ENCODE measurements at places on chromosomes 5 and 9.

DNA sequence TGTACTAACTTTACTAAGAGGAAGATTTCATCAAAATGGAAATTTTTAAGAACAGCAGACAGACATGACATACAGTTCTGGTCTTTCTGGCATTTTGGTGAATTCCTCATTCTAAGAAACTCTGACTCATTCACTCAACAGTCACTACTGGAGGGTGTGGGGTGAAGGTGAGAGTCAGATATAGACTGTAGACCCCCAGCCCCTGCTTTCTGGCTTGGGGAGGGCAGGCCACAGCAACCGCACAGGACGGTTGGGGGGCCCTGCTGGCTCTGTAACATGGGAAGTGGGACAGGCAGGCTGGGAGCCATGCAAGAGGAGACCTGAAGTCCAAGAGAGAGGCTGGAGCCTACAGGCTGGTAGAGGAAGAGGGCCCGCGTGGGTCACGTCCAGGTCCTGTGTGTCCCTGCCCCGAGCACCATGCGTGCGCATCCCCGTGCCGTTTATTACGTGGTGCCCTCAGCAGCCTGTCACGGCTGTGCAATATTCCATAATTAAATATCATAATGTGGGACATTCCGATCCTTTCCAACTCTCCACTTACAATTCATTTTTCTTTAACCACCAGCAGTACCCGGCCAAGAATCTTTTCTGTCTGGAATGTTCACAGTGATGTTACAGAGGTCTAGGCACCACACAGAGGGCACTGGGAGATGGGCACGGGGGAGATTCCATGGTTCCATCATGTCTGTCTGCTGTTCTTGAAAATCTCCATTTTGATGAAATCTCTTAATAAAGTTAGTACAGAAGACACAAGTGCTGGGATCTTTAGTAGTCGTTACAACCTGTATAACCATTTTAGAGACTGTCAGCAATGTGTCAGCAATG lies 75.5 kb downstream of the SEMA4D start:
- peak; percentile 28 for DNase-seq

DNA sequence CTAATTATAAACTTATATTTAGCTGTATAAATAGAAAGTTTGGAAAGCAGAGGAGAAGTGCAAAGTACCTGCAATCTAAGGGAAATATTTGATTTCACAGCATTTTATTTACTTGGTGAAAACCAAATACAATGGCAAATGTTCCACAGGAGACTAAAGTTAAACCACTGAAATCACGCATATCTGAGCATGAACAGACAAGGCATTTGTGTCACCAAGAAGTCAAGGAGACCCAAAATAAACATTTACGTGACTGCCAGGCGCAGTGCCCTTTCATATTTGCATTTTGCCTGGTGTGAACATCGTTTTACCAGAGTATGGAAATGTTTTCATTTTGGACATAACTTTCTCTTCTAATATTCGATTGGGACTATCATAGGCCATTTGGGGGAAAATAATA lies 20.6 kb downstream of the UGCG start:
- no peak for DNase-seq

- peak; percentile 13 for DNase-seq
Measured at GRCh38 chr9:112112941-112113681, 62.0 kb downstream of the SUSD1 start.

- DNase-seq = no peak
Measured at GRCh38 chr9:113368982-113369854, 7.6 kb downstream of the HDHD3 start.

GRCh38 chr5:136133922-136134379 lies 1.3 kb downstream of the SMAD5 start:
- DNase-seq = no peak

GRCh38 chr5:141760193-141760592 lies 78.2 kb upstream of the ARAP3 start:
- DNase-seq = no peak

GRCh38 chr9:4489919-4490704 lies at the start of gene SLC1A1:
Gene SLC1A1 (plus strand): TSS chr9:4490468. CDS start chr9:4490680, 212 bp downstream.
- no peak for DNase-seq

DNA sequence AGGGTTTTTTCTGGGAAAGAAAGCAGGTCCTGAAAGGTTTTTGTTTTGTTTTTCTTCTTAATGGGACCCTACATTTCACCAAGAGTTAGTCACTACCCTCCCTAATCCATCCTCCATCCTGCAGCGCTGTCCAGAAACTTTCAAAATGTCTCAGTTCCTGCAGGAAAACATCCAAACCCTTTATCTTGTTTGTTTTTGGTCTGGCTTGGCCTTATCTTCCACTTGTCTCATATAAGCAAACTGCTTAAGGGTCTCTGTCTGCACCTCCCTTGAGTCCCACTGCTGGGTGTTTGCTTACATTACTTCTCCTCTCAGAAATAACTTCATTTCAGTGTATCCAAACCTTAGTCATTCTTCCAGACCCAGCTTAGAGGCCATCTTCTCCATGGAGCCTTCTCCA lies 11.0 kb upstream of the TRAF1 start:
- DNase-seq = no peak

GRCh38 chr9:114450833-114451706 lies 54.2 kb downstream of the WHRN start:
- DNase-seq = no peak

- no peak for DNase-seq
Measured at GRCh38 chr9:133103183-133103986, 17.7 kb downstream of the RALGDS start.

DNA sequence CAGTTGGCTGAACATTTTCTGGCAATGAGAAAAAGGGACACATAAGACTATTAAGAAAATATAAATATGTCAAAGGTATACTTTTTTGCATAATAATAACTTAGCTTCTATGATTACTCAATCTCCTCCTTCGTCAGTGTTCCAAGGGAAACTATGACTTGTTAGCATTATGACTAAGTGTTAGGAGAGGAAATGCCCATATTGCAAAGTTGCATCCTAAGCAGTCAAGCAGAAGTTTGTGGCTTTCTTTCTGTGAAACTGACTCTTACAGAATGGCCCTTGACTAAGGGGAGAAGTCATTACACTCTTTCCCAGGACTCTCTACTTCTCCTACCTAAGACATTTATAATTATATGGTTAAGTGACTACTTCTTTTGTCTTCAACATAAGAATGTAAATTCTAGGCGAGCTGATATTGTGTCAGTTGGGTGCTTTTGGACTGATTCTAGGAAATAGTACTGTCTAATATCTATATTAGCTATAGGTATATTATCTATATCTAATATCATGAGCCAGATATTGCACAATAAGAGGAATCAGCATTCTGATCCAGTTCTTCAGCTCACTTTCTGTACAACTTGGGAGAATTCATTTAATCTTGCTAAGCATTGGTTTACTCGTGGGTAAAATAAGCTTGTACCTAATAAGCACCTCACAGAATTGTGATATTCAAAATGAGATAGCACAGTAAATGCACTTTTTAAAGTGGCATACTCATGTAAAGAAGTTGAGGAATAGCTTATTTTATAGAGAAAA lies 16.4 kb upstream of the SPINK6 start:
- peak; percentile 81 for DNase-seq

DNA sequence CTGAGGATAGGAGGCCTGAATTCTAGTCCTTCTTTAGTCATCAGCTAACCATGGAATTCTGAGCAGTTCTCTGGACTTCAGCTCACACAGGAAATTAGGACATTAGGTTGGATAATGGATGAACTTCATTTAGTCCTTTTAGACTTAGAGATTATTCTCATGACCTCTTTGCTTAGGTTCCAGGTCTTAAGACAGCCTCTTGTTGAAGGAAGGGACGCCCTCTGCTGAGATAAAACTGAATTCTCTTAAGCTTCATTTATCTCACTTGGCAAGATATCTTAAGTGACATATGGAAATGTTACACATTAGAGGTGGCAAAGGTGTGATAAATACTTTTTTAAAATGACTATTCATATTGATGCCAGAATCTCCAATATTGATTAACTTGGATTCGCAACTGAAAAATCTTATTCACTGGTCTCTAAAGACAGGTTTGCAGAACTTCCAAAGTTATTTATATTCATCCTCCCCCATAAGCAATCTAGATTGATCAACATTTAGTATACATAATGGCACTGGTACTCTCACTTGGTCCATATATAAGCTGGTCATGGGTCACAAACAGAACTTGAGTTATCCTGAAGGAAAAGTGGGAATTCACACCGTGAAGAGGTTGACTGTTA lies 16.9 kb upstream of the ZNF366 start:
- peak; percentile 67 for DNase-seq

GRCh38 chr9:114409842-114410241 lies 22.1 kb upstream of the AKNA start:
- no peak for DNase-seq

DNA sequence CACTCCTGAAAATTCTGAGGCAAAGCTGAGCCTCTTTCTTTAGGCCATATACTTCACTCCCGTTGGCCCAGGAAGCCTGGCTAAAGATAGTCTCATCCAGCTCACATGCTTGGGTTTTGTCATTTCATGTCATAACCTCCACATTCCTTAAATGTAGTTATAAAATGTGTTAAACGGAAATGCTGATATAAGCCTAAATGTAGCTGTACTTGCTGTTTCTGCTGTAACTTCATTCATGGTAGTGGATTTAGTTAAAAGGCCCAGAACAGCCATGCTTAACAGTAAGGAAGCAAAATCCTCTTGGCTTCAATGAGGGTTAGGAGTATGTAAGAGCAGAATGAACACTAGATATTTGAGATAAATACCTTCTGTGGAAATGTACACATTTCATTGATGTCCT lies 135.8 kb upstream of the TMEM161B start:
- DNase-seq = no peak

GRCh38 chr9:97853844-97854695 lies 1.0 kb downstream of the FOXE1 start:
- no peak for DNase-seq

GRCh38 chr9:34085581-34086500 lies 37.2 kb upstream of the UBAP2 start:
- DNase-seq = no peak

DNA sequence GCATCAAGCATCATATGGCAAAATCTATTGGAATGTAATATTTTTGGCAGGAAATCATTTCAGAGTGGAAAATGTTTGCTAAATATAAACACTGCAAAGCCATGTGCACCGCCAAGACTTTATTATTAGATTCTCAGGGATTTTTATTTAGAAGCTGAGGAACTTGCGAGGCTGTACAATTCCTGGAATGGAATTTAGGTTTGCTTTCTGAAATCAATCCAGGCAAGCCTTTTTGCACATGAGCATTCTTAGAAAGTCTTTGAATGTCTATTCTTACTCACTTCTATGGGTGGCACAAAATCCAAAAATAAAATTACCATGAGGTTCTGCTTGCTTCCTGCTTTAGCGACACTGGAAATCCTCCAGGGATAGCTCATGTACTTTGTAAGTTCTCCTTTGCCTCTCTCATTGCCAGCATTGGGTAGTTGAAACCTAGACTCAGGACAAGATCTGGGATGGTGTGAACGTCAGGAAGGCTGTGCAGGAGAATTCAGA lies 71.5 kb upstream of the PALM2AKAP2 start:
- no peak for DNase-seq

- DNase-seq = no peak
Measured at GRCh38 chr5:105745111-105745510, 1925.6 kb downstream of the EFNA5 start.

DNA sequence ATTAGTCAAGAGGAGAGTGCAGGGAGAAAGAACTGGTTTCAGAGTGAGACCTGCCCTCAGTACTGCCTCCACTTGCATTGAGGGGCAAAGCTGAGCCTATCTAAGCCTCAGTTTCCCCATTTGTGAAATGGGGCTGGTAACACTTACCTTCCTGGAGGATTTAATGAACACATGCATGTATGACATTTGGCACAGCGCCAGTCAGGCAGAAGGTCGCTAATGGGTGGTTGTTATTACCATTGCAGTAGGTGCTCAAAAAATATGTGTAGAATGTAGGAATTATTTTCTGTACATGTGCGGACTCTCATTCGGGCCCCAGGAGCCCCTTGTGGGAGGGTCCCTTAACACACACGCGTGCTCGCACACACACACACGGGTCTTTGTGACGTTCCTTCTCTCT lies 10.9 kb downstream of the FAT2 start:
- no peak for DNase-seq

GRCh38 chr5:68554571-68555279 lies 339.2 kb downstream of the PIK3R1 start:
- DNase-seq = peak; percentile 46

GRCh38 chr9:116317503-116317902 lies 163.9 kb downstream of the PAPPA start:
- no peak for DNase-seq

GRCh38 chr9:132671620-132672412 lies 1.6 kb downstream of the GTF3C4 start:
- no peak for DNase-seq

DNA sequence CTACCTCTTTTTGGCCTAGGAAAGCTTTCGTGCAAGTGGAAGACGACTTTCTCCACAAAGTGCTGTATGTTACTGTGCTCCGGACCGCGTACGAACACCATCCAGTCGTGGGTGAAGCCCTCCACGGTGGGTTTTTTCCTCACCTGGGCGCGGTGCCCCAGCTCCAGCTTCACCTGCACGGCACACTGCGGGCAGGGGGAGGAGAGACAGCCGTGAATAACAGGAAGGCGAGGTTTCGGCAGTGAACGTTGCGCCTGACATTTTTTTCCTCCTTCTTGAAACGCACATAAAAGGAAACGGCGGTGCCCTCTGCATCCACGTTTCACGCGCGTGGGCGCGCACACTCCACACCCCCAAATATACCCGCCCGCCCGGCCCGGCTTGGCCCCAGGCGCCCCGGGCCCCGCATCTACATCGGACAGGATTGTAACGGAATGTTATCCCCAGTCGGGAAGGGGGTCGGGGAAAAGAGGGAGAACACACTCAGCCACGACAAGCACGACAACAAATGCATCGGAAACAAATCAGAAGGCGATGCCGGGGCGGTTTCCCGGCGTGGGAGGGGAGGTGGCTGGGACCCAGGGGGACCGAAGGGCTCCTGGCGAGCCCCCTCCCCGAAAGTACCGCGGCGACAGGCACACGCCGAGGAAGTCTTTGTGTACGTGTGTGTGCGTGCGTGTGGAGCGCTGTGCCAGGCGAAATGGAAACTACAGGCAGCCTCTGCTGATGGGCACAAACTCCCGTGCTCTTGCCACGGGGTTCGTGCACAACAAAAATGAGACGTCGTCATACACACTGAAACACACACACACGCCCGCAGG lies 1.4 kb downstream of the MLLT3 start:
- no peak for DNase-seq
